ENCODE measurements at places on chromosomes 6 and 20.

GRCh38 chr6:110882824-110883554 lies 8.4 kb downstream of the AMD1 start:
- no peak for DNase-seq

GRCh38 chr6:16058201-16058928 lies 70.5 kb upstream of the MYLIP start:
- no peak for DNase-seq

DNA sequence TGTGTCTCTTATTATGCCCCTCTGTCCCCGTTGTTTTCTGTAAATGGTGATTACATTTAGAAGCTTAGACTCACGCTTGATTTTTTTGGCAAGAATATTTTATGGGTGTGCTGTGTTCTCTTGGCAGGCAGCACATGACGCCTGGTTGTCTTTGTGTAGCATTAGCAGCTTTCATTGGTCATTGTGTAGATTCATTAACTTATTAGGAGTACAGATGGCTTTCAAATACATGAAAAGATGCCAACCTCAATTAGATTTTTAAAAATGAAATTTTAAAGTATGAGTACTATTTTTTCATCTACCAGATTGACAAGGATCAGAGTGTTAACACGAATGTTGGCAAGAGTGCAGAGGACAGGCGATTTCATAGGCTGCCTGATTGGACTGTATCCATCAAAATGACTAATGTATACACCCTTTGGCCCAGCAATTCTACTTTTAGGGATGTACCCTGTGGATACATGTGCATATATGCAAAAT lies 15.2 kb downstream of the COX4I2 start:
- DNase-seq, result peak; percentile 50

DNA sequence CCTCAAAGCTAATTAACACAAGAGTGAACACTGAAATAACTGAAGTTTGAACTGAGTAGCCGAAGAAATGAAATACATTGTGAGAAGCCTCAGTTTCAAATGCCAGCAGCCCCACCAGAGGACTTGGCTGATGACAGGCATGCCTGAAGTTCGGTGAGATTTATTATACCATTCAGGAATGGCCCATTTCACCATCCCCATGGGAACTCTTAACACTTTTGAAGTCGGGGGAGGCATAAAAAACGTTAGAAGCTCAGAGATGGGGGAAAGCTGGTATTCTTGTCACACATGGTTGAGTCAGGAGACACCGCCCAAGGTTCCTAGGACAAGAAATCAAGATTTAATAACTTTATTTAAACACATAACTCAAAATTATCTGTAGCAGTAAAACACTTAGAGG lies 17.6 kb upstream of the SLC22A3 start:
- no peak for DNase-seq

- DNase-seq, result no peak
Observed at GRCh38 chr20:24582373-24583168, 113.1 kb downstream of the SYNDIG1 start.

DNA sequence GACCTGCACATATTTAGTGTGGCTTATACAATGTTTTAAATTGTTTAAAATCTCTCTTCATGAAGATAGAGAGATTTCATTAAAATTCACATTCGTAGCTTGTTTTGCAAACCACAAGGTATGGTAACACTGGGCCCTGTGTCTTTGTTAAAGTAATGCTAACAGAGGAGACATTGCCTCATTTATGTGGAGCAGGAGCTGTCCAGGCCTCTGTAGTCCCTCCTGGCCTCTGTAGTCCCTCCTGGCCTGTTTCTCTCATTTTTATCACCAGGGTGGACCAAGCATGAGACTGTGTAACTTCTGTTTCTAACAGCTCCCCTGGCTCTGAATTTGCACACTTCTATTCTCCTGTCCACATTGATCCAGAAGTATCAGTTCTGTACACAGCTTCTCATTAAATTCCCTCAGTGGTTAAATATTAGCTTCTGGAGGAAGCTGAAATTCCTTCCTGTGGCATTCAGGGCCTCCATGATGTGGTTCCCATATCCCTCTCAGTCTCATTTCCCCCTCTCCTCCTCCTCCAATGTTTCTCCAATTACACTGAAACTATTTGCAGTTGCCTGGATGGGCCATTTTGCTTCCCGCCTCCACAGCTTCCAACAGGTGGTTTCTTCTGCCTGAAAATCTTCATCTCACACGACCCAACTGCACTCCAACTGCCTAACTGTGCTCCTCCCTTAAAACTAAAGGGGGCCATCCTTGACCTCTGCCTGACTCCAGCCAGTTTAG lies 340.4 kb downstream of the SYNE1 start:
- DNase-seq, result no peak

DNA sequence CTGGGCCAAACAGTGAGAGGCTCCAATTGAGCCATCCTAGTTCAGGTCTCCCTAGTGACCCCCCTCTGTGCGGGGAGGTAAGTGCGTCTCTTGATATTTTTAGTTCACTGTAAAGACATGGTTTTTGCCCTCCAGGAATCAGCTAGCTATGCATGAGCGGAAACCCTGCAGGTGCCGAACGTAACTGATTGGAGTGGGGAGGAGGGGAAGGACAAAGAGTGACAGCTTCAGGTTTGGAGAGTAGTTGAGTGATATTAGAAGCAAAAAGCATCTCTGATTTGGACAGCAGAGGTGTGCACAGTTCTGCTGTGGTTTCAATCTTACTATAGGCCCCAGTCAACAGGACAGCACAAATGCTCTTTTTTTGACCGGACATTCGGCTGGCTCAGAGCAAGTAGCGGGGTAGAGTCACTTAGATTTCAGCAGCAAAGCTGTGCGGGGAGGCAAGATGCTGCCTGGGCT lies 31.8 kb downstream of the TBC1D7 start:
- no peak for DNase-seq

GRCh38 chr6:23228439-23229024 lies 659.2 kb downstream of the HDGFL1 start:
- no peak for DNase-seq

DNA sequence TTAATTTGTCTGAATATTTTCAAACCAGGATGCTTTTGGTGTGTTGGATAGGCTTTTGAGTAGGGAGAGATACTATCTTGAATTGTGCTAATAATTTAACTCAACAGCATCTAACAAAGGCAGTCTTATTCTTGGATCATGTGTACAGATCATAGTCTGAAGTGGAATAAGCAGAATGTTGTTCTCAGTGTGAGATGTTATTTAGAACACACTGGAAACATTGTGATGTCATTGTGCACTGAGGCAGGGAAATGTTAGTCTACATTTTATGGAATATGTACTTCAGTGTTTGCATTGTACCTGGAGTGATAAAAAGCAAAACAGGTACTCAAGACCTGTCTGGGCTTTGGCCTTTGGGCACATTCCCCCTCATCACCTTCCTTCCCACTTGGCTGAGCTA lies 35.0 kb downstream of the RNF144B start:
- no peak for DNase-seq

GRCh38 chr6:129192458-129192989 lies 309.6 kb downstream of the LAMA2 start:
- DNase-seq, result no peak

- no peak for DNase-seq
Observed at GRCh38 chr6:106450653-106451052, 90.1 kb downstream of the CRYBG1 start.

DNA sequence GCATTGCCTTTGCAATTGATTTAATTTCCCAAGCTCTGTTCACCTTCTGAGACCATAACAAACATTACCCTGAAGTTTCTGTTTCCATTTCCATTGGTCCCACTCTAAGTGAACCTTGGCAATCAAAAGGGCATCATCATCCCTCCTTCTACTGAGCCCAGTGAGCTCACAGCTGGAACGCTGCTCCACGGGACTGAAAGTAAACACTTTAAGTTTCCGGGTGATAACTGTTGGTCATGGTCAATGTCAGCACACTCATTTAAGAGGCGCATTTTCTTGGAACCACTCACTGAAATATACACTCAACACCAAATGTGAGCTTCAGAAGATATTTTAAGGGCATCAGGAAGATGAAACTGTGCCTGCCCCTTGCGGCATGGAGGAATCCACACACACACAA lies 37.1 kb upstream of the RPS6KA2 start:
- no peak for DNase-seq

DNA sequence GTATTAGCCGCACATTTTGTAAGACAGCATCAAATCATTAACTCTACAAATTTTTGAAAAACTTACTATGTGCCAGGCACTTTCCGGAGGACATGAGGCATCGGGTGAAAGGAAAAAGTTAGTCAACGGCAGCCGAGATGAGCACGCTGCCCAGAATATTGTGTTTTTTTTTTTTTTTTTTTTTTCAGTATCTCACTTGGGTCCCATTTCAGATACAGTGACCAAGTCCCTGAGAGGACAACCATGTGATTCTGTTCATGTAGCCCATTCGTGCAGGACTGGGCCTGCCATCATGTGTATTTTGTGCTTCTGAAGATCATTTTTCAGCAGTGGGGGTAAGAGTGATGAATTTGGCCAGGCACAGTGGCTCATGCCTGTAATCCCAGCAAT lies 1.3 kb downstream of the SLA2 start:
- DNase-seq, result no peak

DNA sequence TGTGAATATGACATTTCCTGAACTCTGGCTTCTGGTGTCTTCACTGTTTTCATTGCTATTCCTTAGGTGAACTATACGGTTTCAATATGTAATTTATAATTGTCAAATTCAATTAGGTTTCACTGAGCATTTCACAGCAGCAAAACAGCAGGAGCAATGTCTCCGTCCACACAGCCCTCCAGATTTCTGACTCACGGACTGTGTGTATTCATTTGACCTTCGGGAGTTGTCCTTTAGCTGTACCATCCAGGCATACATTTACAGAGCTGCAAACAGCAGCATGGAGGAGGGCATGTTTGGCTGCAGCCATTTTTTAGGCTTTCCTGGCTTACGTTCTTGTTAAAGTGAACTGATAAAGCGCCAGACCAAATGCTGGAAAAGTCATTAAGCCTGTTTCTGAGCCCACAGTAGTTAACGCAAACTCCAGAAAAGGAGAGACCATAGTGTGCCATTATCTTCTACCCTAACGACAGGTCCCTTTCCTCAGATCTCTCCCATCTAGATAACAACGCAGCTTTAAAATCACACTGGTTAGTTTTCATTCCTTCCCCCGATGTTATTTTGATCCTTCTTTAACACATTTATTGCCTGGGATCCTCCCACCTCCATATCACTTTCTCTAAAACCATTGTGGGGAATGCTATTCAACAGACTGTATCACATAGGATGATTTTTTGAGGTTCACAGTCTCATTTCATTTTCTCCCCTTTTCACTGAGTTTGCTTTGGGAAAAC lies 18.3 kb downstream of the FOXC1 start:
- no peak for DNase-seq

GRCh38 chr6:67768972-67769371 lies 866.1 kb upstream of the ADGRB3 start:
- DNase-seq, result no peak

GRCh38 chr6:38714239-38715015 lies 684 bp upstream of the DNAH8 start:
- DNase-seq, result no peak

- no peak for DNase-seq
Observed at GRCh38 chr6:158499601-158500000, 60.3 kb upstream of the TMEM181 start.

DNA sequence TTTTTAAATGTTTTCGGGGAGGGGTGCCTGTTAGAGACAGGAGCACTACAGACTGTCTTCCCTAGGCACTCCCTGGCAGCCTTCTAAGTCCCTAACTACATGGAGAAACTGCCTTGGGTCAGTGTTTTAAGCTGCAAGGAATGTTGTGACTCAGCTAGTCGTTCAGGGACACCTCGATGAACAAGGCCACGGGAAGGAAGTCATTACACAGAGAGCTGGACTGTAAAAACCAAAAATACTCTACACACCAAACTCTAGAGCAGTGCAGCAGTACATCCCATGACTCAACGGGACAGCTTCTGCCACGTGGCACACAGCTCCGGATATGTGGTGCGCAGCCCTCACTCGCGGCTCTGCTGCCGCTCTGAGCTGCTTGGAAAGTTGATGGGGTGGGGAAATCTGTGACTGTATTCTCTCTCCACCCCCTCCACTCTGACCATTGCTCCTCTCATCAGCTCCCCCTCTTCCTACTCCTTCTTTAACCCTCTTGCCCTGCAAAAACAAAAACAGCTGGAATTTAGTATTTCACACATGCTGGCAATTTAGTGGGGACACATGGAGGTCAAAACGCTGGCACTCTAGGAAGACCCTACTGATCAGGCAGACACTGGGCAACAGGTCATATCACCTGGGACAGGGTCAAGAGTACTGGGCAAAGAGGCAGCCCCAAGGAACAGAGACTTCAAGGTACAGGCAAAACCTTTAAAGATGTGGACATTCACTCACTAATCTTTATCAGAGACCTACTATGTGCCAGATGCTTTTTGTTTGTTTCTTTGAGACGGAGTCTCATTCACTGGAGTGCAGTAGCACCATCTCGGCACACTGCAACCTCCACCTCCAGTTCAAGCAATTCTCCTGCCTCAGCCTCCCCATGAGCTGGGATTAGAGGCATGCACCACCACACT lies 10.9 kb upstream of the LPIN3 start:
- DNase-seq, result peak; percentile 98

DNA sequence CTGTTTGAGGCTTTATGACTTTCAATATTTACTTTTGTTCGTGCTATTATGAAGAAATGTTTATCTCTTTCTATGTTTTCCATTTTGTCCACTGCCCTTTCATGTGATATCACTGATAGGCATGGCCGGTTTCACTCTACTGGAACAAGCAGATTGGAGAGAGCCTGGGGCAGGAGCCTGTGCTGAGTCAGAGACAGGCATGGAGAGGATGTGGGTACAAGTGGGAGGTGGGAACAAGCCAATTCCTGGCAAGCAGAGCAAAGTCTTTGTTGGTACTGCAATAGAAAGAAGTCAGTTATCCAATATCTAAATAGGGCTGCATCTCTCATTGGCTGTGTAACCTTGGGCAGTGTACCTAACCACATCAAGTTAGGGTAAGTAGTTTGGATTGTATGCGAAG lies 545.6 kb upstream of the MAP3K7 start:
- no peak for DNase-seq

GRCh38 chr6:135506270-135506997 lies 8.9 kb upstream of the AHI1 start:
- DNase-seq, result no peak

GRCh38 chr6:167448378-167448777 lies 123.5 kb downstream of the TTLL2 start:
- no peak for DNase-seq

DNA sequence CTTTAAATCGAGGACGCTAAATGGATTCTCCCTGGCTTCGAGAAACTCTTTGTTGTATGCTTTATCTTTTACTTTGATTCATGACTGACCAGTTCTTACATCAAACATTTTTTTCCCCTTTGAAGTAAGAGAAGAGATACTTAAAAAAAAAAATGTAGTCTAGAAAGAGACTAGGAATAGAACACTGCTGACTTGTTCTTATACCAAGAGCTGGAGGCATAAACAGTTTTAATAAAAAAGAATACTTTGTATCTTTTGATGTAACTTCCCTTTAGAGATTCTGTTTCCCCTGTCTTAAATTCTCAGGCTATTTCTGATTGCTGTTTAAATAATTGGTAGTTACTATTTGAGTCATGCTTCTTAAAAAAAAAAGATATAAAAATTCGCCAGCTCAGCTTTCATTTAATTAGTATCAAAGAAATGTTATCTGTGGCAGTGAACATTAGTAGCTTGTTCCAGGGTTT lies 4.8 kb downstream of the ASXL1 start:
- DNase-seq, result no peak

Data from GM04504 (cell line).